ENCODE measurements at places on chromosomes 3 and 15. TPM values are rescaled to one million over a fixed set of nuclear protein-coding genes. Genes with fewer than 3 reads are reported as not detected.

TGM4 gene
- total RNA-seq, result not detected

- H3K27me3 ChIP-seq, result peaks cover 11% of the 10 kb centered on the region
- H3K27ac ChIP-seq, result no peak overlapping the region
- H3K36me3 ChIP-seq, result no peaks in the 10 kb centered on the region
- no peak overlapping the region for H3K4me3 ChIP-seq
Observed at GRCh38 chr15:51170882-51171633, 76.4 kb upstream of the TNFAIP8L3 start.

MASP1 gene
- not detected for total RNA-seq

DNA sequence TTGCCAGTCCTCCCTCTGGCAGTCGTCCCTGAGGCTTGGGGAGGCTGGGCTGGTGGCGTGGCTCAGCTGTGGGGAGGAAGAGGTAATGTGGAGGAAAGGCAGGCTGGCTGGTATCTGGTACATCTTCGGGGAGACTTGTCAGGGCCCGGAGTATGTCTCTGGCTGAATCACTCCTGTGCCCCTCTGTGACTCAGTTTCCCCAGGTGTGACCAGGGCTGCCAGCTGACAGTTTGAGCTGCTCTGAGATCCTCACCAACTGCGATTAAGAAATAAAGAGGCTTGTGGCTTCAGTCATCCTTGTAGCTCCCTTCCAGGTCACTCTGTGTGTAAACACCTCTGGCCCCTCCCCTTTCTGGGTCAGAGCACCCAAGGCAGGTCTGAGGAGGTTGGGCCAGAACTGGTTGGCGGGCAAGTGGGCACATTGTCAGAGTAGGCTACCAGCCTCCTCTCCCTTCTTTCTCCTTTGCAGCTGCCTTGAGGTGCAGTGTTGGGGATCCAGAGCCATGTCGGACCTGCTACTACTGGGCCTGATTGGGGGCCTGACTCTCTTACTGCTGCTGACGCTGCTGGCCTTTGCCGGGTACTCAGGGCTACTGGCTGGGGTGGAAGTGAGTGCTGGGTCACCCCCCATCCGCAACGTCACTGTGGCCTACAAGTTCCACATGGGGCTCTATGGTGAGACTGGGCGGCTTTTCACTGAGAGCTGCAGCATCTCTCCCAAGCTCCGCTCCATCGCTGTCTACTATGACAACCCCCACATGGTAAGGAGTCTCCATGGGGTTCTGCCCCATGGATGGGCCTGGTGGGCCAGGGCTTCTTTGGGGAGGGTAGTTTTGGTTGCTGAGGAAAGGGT lies 3.0 kb downstream of the TEX264 start:
- DNase-seq, result no peak
- peak overlapping the region; percentile 77 for H3K27ac ChIP-seq
- no peaks in the 10 kb centered on the region for H3K27me3 ChIP-seq
- peaks cover 84% of the 10 kb centered on the region for H3K4me1 ChIP-seq
- H3K4me3 ChIP-seq, result peak overlapping the region; percentile 76

GOLGA8R gene
- 2.8 TPM for total RNA-seq

DNA sequence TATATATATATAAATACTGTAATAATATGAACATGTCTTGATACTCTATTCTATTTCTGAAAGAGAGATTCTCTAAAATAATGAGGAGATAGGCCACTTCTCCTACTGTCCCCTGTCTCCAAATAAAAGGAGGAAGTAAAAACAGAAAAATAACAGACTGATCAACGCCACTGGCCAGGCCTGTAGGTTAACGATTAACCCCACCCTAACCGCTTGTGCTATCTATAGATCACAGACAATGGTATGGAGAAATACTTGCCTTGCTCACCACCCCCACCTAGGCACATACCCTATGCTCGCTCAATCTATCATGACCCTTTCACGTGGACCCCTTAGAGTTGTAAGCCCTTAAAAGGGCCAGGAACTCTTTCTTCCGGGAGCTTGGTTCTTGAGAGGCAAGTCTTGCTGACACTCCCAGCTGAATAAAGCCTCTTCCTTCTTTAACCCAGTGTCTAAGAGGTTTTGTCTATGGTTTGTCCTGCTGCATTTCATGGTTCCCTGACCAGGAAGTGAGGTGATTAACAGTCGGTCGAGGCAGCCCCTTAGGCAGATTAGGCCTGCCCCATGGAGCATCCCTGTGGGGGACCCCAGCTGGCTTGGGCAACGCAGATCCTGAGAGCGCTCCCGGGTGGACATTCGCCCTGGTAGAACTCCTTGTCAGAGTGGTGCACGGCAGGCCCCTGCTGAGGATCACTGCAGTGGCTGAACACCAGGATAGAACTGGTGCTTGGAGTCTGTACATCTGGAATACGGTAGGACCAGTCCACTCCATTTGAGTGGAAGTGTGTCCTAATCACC lies 521.8 kb upstream of the CNTN3 start:
- no peak overlapping the region for H3K4me3 ChIP-seq
- no peak overlapping the region for H3K27ac ChIP-seq
- DNase-seq, result no peak
- H3K27me3 ChIP-seq, result no peaks in the 10 kb centered on the region
- no peaks in the 10 kb centered on the region for H3K36me3 ChIP-seq

GRCh38 chr3:377158-377561 lies 180.6 kb downstream of the CHL1 start:
- H3K36me3 ChIP-seq, result no peaks in the 10 kb centered on the region
- H3K4me1 ChIP-seq, result no peaks in the 10 kb centered on the region
- H3K4me3 ChIP-seq, result no peak overlapping the region
- no peak overlapping the region for H3K27ac ChIP-seq

GRCh38 chr15:80536716-80537115 lies 132.5 kb downstream of the ARNT2 start:
- H3K27me3 ChIP-seq, result peaks cover 6% of the 10 kb centered on the region
- H3K4me3 ChIP-seq, result no peak overlapping the region
- no peak overlapping the region for H3K27ac ChIP-seq
- H3K36me3 ChIP-seq, result no peaks in the 10 kb centered on the region
- H3K4me1 ChIP-seq, result no peaks in the 10 kb centered on the region

- H3K27ac ChIP-seq, result peak overlapping the region; percentile 80
- H3K36me3 ChIP-seq, result peaks cover 16% of the 10 kb centered on the region
- no peak for DNase-seq
- peak overlapping the region; percentile 92 for H3K4me3 ChIP-seq
- H3K4me1 ChIP-seq, result peaks cover 67% of the 10 kb centered on the region
Observed at GRCh38 chr15:64845183-64845611, 3.5 kb downstream of the PLEKHO2 start.

SYNPR gene
- total RNA-seq, result not detected

OXTR gene
- total RNA-seq, result 1.0 TPM

DNA sequence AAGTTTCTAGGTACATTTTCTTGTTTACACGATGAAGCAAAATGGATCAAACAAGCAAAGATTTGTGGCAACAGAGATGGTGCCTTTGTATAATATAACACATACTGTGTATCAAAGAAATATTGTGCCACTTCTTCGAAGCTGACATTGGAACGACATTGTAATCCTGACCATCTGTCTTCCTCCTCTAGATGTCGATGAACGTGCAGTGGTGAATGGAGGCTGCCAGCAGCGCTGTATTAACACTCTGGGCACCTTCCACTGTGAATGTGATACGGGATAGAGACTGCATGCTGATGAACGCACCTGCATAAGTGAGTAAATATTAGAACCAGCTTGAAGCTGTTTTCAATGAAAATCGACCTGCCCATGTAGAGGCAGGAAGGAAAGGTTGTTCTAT lies 613.3 kb upstream of the GOLIM4 start:
- DNase-seq, result no peak
- no peaks in the 10 kb centered on the region for H3K4me1 ChIP-seq
- no peaks in the 10 kb centered on the region for H3K27me3 ChIP-seq
- H3K27ac ChIP-seq, result no peak overlapping the region

DNA sequence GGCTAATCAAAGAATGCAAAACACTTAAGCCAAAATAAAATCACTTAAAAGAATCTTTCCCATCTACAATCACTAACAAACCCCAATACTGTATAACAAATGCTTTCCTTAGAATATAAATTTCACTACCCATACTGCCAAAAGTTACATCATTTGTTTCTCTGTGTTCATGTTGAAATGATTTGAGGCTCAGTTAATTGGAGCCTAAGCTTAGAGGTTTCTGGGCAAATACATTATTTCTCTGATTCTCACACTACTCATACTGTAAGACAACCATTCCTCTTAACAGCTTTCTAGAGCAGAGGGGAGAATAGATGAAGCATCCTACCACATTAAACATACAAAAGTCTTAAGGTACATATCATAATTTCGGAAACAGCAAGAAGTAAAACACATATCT lies 2.1 kb downstream of the RIOX2 start:
- H3K27ac ChIP-seq, result peak overlapping the region; percentile 99
- H3K27me3 ChIP-seq, result no peaks in the 10 kb centered on the region
- peaks cover 44% of the 10 kb centered on the region for H3K36me3 ChIP-seq
- peaks cover 93% of the 10 kb centered on the region for H3K4me1 ChIP-seq

- no peak for DNase-seq
- H3K4me3 ChIP-seq, result no peak overlapping the region
- H3K27ac ChIP-seq, result no peak overlapping the region
- peaks cover 17% of the 10 kb centered on the region for H3K27me3 ChIP-seq
Observed at GRCh38 chr15:89429023-89429422, 67.4 kb downstream of the RHCG start.

- H3K27me3 ChIP-seq, result peaks cover 5% of the 10 kb centered on the region
- H3K27ac ChIP-seq, result no peak overlapping the region
- no peaks in the 10 kb centered on the region for H3K36me3 ChIP-seq
- H3K4me3 ChIP-seq, result no peak overlapping the region
- H3K4me1 ChIP-seq, result no peaks in the 10 kb centered on the region
- no peak for DNase-seq
Observed at GRCh38 chr15:34768530-34768929, 13.7 kb upstream of the GJD2 start.

BUB1B gene
- 71.0 TPM for total RNA-seq

GRCh38 chr3:23489300-23490158 lies 286.4 kb downstream of the UBE2E2 start:
- DNase-seq, result no peak
- H3K36me3 ChIP-seq, result no peaks in the 10 kb centered on the region
- H3K27ac ChIP-seq, result no peak overlapping the region
- no peak overlapping the region for H3K4me3 ChIP-seq
- no peaks in the 10 kb centered on the region for H3K27me3 ChIP-seq

ATP13A5 gene
- total RNA-seq, result not detected

GRCh38 chr3:122324871-122325323 lies at the start of gene CSTA:
Gene CSTA (plus strand): TSS chr3:122325248. CDS start chr3:122325293, 45 bp downstream.
- H3K4me1 ChIP-seq, result peaks cover 33% of the 10 kb centered on the region
- no peaks in the 10 kb centered on the region for H3K36me3 ChIP-seq
- H3K27ac ChIP-seq, result no peak within 1 kb of the TSS
- DNase-seq, result no peak
- H3K27me3 ChIP-seq, result peaks cover 12% of the 10 kb centered on the region

DNA sequence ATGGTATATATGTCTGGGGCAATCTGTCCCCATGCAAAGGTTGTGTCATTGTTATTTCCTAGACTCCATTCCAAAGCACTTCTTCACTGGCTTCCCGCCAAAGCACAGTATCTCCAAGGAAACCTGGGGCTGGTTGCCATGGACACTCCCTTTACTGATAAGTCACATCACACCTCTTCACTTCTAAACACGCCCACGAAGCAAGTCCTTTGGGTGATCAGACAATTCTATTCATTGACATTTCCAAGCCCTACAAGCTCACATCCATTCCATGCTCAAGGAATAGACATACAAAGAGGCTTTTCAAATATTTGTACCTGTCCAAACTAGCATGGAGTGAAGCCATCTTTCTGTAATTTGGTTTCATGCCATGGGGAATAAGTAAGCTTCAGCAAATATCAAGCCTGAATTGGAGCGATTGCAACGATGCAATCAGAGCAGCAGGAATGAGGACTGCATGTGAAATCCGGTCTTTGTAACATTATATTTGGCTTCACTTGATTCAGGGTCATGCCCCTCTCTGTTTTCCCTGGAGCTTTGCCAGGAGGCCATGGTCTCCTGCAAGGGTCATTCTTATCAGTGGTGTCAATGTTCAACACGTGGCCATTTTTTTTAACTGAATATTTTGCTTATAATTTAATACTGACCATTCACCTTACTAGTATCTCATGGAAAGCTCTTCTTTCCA lies 201.6 kb upstream of the TMC3 start:
- no peak overlapping the region for H3K27ac ChIP-seq
- no peaks in the 10 kb centered on the region for H3K4me1 ChIP-seq
- no peak overlapping the region for H3K4me3 ChIP-seq
- peaks cover 16% of the 10 kb centered on the region for H3K27me3 ChIP-seq
- H3K36me3 ChIP-seq, result no peaks in the 10 kb centered on the region

CCR5 gene
- 5.8 TPM for total RNA-seq

TTLL13 gene
- 0.29 TPM for total RNA-seq

FBXO40 gene
- not detected for total RNA-seq

- DNase-seq, result peak; percentile 57
- peak overlapping the region; percentile 72 for H3K4me3 ChIP-seq
- peak overlapping the region; percentile 96 for H3K27ac ChIP-seq
- no peaks in the 10 kb centered on the region for H3K27me3 ChIP-seq
- H3K36me3 ChIP-seq, result peaks cover 51% of the 10 kb centered on the region
- peaks cover 78% of the 10 kb centered on the region for H3K4me1 ChIP-seq
Observed at GRCh38 chr15:55267401-55268175, 22.0 kb downstream of the RAB27A start.

- H3K4me3 ChIP-seq, result no peak overlapping the region
- no peak for DNase-seq
- H3K27ac ChIP-seq, result no peak overlapping the region
- no peaks in the 10 kb centered on the region for H3K4me1 ChIP-seq
- no peaks in the 10 kb centered on the region for H3K36me3 ChIP-seq
Observed at GRCh38 chr3:150286390-150287147, 121.5 kb upstream of the TSC22D2 start.

- H3K4me1 ChIP-seq, result peaks cover 25% of the 10 kb centered on the region
- no peaks in the 10 kb centered on the region for H3K27me3 ChIP-seq
- peak; percentile 34 for DNase-seq
- peak overlapping the region; percentile 47 for H3K4me3 ChIP-seq
- no peaks in the 10 kb centered on the region for H3K36me3 ChIP-seq
- H3K27ac ChIP-seq, result peak overlapping the region; percentile 75
Observed at GRCh38 chr3:130093741-130094391, 12.2 kb downstream of the ALG1L2 start.

TM6SF1 gene
- total RNA-seq, result 4.5 TPM

GRCh38 chr3:143014921-143015320 lies 13.6 kb downstream of the U2SURP start:
- H3K36me3 ChIP-seq, result peaks cover 38% of the 10 kb centered on the region
- peaks cover 41% of the 10 kb centered on the region for H3K4me1 ChIP-seq
- no peaks in the 10 kb centered on the region for H3K27me3 ChIP-seq

DNA sequence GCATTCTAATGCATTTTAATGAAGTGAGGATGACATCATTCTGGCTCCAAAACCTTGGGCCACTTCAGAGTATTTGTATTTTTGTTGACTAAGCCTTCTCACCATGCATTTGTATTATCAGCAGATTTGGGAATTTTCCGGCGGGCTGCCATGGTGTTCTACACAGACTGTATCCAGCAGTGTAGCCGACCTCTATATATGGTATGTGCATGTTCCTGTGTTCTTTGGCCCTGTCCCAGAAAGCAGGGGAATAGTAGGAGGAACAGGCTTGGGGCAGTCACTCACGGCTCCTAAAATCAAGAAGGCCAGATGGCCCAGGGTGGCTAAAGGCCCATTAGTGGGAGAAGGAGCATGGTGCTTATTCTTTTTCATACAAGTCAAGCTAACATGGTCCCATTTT lies 80.5 kb downstream of the USF3 start:
- H3K27me3 ChIP-seq, result no peaks in the 10 kb centered on the region
- no peak for DNase-seq
- H3K36me3 ChIP-seq, result peaks cover 28% of the 10 kb centered on the region

Measured in activated T-helper 1 cell treated with anti-CD3 and anti-CD28 coated beads, Interleukin-12 subunit alpha, Interleukin-12 subunit beta, Interleukin-2, Interleukin-4 antibody, amounts not matched to agents 30 ng/mL and 10 ng/mL and 1 ng/mL, durations not matched to agents 14 hours and 24 hours and 36 hours (primary cell).